ENCODE measurements at places on chromosomes 3 and 15. TPM values are rescaled to one million over a fixed set of nuclear protein-coding genes. Genes with fewer than 3 reads are reported as not detected.

Gene IFT80
- total RNA-seq = 47.9 TPM

Gene BOC
- total RNA-seq = 10.6 TPM

Gene TPRG1
- 1.3 TPM for total RNA-seq

Gene B3GNT5
- total RNA-seq = 3.2 TPM

Gene KBTBD8
- total RNA-seq = 3.5 TPM

Gene GP9
- not detected for total RNA-seq

Gene FBXO40
- total RNA-seq = not detected

Gene RTP3
- total RNA-seq = 0.43 TPM

Gene GASK1A
- 0.32 TPM for total RNA-seq

Gene GLDN
- 0.32 TPM for total RNA-seq

Gene SHC4
- 3.5 TPM for total RNA-seq

Gene GOLGA8T
- total RNA-seq = under 0.01 TPM

Gene MAP3K13
- total RNA-seq = 11.6 TPM

Gene CIB2
- 4.8 TPM for total RNA-seq

Gene CASR
- not detected for total RNA-seq

Gene CELF6
- not detected for total RNA-seq

Gene TICRR
- 5.2 TPM for total RNA-seq
